A549 treated with Hydrocortisone at 1 μM for 4 hours (cell line): ENCODE measurements at places on chromosomes 11 and 22. TPM values are rescaled to one million over a fixed set of nuclear protein-coding genes. Genes with fewer than 3 reads are reported as not detected.

Gene ZNRF3
- 5.4 to 8.6 TPM (median 7.6 TPM) in 5 replicates for total RNA-seq

Gene OSBP2
- 8.3 to 11.0 TPM (median 9.8 TPM) in 5 replicates for total RNA-seq

Gene CABP4
- total RNA-seq = not detected in 5 replicates

Gene CCDC89
- total RNA-seq = not detected in 5 replicates

Gene IFITM1
- 0.23 to 0.38 TPM (median 0.36 TPM) in 5 replicates for total RNA-seq

Gene STK33
- 2.7 to 5.0 TPM (median 3.8 TPM) in 5 replicates for total RNA-seq

Gene RASD2
- total RNA-seq = 0.68 to 0.84 TPM (median 0.82 TPM) in 5 replicates

Gene MMP8
- total RNA-seq = not detected in 5 replicates

Gene MFRP
- total RNA-seq = not detected in 5 replicates

Gene E2F8
- 5.1 to 6.7 TPM (median 6.0 TPM) in 5 replicates for total RNA-seq

Gene PLEKHB1
- total RNA-seq = 0.44 to 1.3 TPM (median 1.2 TPM) in 5 replicates

Gene CDCA5
- total RNA-seq = 68.3 to 74.3 TPM (median 72.1 TPM) in 5 replicates

Gene FAM227A
- total RNA-seq = 0.63 to 1.0 TPM (median 0.97 TPM) in 5 replicates

Gene TSPAN18
- total RNA-seq = 2.6 to 3.6 TPM (median 3.5 TPM) in 5 replicates

Gene CARNS1
- 0.09 to 0.20 TPM (median 0.12 TPM) in 5 replicates for total RNA-seq

Gene FGF3
- total RNA-seq = not detected in 5 replicates

Gene SMIM38
- total RNA-seq = 0.07 to 0.10 TPM (median 0.08 TPM) in 4 of 5 replicates, not detected in the other

Gene SYT7
- 1.0 to 1.4 TPM (median 1.1 TPM) in 5 replicates for total RNA-seq

Gene VEGFB
- total RNA-seq = 32.7 to 53.8 TPM (median 47.9 TPM) in 5 replicates

Gene C11orf52
- 0.09 to 0.25 TPM (median 0.14 TPM) in 3 of 5 replicates, not detected in the others for total RNA-seq
